Germinal center (tissue), 1 donor: ENCODE measurements at places on chromosomes 11 and 22.

DNA sequence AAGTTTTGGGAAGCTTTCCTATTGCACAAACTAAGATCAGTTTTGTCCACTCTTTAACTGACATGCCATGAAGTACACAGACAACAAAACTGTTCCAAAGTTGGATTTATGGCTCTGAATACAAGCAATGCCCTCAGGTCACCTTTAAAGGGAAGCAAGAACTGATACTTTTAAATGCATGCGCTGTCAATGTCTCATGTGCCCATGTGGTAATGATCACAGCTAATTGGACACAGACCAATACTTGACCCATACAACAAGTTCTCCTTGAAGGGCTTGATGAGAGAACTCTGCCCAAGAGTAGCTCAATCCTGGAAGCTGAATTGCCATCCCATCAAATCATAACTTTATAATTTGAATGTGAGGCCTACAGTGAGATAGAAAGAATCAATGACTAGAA, 624.9 kb downstream of the ETS1 start:
- no peak for DNase-seq

DNA sequence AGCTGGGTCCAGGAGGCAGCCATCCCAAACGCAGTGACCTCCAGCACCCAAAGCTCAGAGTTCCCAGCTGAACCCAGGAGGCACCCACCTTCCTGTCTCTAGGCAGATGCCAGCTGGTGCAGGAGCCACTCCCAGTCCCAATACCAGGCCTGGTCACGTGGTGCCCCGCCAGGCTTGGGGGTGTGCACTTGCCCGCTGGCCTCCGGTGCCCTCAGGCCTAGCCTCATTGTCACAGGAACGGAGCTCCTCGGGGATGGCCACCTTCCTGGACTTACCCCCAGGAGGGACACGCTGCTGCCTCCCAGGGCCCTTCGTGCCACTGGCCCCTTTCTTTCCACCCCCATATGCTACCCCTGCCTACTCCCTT, 4.6 kb downstream of the BID start:
- DNase-seq: no peak

- DNase-seq: no peak
Observed at GRCh38 chr11:118734031-118734430, 54.6 kb upstream of the TREH start.

DNA sequence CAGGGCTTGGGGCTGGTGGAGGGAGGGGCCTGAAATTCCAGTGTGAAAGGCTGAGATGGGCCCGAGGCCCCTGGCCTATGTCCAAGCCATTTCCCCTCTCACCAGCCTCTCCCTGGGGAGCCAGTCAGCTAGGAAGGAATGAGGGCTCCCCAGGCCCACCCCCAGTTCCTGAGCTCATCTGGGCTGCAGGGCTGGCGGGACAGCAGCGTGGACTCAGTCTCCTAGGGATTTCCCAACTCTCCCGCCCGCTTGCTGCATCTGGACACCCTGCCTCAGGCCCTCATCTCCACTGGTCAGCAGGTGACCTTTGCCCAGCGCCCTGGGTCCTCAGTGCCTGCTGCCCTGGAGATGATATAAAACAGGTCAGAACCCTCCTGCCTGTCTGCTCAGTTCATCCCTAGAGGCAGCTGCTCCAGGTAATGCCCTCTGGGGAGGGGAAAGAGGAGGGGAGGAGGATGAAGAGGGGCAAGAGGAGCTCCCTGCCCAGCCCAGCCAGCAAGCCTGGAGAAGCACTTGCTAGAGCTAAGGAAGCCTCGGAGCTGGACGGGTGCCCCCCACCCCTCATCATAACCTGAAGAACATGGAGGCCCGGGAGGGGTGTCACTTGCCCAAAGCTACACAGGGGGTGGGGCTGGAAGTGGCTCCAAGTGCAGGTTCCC, at the start of gene APOC3:
Gene APOC3, plus strand, starts transcription at position 383 of the 659 bp plus-strand sequence. CDS start 676 bp downstream, outside the sequence.
- DNase-seq: no peak

- DNase-seq: peak; percentile 35
Observed at GRCh38 chr11:59201353-59201752, 11.4 kb downstream of the MPEG1 start.
